ENCODE measurements at places on chromosomes 12 and 14.
A peak's percentile ranks its signal among the peaks of the same experiment; 100 is the strongest.

DNA sequence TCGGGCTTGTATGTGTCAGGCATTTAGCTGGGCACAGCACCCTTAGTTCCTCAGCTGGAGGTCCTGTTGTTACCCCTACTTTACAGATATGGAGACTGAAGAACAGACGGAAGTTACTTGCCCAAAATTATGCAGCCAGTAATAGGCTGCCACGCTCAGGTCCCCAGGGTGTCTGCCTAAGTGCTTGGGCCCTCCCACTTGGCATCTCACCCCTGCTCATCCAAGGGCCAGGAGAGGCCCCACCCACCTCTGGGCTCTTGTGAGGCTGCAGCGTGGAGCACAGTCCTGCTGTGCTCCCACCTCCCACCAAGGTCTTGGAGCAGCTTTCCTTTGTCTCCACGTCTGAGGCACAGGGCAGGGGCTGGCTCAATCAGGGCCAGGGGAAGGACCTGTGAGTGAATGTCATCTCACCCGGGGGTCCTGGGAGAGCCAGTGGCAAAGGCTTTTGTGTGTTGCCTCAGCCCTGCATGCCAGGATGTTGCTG is 64.6 kb downstream of the BEGAIN start:
- DNase-seq: no peak

- no peak for DNase-seq
Observed at GRCh38 chr14:89736881-89737280, 217.6 kb downstream of the EFCAB11 start.

DNA sequence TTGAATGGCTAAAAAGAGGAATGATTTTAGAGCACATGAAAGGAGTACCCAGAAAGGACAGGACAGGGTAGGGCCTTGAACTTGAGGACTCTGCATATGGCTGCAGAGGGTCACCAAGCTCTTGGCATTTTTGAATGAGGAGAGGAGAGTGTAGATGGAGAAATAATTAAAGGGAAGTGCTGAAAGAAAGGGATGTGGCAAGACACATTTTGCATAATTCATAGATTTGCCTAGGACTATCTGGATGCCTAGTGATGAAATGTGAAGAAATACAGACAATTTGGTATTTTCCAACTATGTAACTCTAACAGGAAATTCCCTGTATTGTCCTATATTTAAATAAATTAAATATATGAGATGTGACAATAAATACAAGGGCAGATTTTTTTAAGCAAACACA is 27.5 kb upstream of the MDM1 start:
- no peak for DNase-seq

DNA sequence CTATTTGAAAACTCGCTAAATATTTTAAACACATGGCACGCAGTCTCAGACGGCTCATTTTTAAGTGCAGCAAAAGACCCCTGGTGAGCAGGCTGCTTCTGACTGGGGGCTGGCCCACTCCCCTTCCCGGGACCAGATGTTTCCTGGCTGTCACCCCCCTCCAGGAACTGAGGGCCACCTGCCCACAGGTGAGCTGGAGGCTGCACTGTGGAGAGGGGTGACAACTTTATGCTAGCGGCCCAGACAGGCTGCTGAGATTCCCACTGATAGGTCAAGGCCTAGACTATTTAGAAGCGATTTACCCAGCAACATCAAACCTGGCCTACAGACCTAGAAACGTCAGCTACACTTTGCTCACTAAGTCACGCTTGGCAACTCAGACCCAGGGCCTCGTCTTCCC is 92.1 kb downstream of the BCL11B start:
- no peak for DNase-seq

GRCh38 chr12:104012331-104012730 is 37.7 kb downstream of the GLT8D2 start:
- no peak for DNase-seq

- no peak for DNase-seq
Observed at GRCh38 chr12:83102499-83102898, 415.8 kb downstream of the TMTC2 start.

GRCh38 chr12:55008944-55009585 is 10.7 kb upstream of the NEUROD4 start:
- no peak for DNase-seq

GRCh38 chr12:93702707-93703315 is 25.6 kb downstream of the CRADD start:
- DNase-seq: peak; percentile 23

- DNase-seq: no peak
Observed at GRCh38 chr14:36738269-36738668, 76.6 kb downstream of the PAX9 start.

DNA sequence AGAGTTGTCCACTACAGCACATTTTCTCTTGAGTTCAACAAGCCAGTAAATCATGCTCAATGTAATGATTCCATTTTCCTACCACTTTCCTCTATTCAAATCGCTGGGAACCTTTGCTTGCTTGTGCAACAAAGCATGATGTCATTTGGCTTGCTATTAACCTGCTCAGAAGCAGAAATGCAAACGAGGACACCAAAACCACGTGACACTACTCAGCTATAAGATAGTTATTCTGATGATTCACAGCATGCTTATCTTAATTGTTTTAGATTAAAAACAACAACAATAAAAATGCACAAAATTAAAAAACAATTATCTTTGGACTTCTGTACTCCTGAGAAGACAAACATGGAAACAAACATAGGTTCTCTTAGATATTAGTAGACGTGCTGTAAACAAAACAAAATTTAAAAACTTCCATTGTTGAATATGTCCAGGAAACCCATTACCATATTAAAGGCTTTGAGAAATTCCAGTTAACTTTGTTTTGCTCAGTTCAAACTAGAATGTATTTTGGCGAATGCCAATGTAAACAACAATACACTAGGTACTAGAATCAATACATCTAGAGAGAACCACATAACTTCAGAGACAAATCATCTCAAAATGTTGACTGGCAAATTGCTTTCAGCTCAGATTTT is 77.5 kb upstream of the KRAS start:
- no peak for DNase-seq

GRCh38 chr14:84643446-84643845 is 886.5 kb upstream of the FLRT2 start:
- no peak for DNase-seq

DNA sequence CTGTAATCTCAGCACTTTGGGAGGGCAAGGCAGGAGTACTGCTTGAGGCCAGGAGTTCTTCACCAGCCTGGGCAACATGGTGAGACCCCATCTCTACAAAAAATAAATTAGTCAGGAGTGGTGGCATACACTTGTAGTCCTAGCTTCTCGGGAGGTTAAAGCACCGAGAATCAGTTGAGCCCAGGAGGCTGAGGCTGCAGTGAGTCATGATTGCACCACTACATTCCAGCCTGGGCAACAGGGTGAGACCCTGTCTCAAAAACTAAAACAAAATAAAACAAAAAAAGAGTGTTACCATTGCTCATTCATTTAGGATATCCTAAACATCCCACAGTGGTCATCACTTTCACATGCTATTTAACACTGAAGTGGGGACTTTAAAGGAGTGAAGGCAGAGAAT is 7.8 kb downstream of the NEK9 start:
- no peak for DNase-seq

- DNase-seq: no peak
Observed at GRCh38 chr12:12379831-12380730, 23.2 kb downstream of the BORCS5 start.

DNA sequence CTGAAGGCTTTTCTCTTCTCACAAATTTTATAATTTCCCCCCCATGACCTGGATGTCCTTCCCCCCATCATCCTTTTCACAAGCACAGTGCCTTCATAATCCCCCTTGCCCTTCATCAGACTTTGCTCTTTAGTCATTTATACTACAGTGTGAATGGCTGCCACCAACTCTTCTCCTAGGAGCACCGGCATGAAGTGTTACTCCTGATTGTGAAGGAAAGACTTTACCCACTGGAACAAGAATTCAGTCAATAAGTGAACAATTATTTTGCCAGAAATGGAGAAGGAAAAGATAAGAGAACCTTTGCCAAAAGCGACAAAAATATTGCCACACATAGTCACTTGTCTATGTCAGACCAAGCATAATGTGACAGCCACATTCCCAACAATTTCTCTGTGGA is 5.0 kb downstream of the SERPINA9 start:
- no peak for DNase-seq

GRCh38 chr12:52122540-52122871 is 43.0 kb downstream of the SMIM41 start:
- no peak for DNase-seq

DNA sequence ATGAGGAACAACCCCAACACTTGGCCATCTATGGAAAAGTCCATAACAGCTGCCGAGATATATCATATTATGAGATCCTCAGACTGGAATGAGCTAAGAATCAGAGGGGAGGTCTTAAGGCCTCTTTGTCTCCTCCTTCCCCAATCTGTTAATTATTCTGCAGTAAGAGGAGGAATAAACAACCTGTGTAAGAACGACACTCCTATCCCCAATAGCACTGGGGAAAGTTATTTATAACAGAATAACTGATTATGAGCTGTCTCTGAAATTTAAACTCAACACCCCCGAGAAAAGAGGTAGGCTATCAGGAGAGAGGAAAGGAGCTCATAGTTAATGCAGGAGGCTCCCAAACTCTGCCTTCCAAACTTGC is 68.0 kb downstream of the NIN start:
- DNase-seq: no peak

DNA sequence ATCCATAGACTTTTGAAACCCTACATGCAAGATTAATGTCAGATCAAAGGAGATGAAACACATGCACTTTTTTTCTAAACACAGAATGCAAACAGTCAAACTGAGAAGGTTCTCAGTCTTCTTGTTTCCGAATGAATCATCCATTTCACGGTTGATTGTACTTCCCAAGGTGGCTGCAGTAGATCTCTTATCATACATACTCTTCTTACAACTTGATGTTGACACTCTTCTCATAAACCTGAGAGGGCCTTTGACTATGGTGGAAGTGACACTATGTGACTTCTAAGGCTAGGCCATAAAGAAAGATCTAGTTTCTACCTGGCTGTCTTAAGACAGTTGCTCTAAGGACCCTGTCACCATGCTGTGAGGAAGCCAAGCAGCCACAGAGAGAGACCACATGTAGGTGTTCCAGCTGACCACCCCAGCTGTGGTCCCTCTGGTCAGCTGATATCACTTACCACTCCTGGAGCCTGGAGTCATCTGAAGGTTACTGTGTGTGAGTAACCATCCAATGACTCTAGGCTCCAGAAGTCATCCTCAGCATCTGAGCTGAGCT is 67.2 kb upstream of the HMGA2 start:
- DNase-seq: no peak

GRCh38 chr14:36988568-36988967 is 183.8 kb downstream of the SLC25A21 start:
- no peak for DNase-seq

DNA sequence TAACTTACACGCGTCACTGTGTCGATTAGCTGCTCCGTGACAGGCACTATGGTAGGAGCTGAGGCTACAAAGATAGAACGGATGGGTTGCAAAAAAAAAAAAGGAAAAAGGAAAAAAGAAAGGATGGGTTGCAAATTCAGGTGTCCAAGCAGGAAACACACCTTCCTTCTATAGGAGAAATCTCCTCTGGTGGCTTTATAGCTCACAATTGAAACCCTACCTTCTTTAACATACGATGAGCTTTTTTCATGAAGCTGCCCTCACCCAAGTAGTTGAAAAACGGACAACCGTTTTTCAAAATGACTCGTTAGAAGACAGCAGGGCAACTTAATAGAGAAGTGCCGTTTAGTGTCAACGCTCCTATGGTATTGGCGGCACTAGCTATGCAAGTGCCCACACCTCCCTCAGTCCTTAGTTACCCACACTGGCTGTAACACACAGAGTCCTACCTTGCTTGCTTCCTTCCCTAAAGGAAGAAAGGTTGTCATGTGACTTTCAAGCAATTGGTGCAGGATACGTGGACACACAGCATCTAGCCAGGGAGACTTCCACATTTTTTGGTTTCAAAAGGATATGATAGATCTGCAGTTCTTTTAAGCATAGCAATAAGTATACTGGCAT is 682 bp upstream of the TRIP11 start:
- peak; percentile 2 for DNase-seq

GRCh38 chr12:110750784-110751461 is 8.2 kb upstream of the PPP1CC start:
- no peak for DNase-seq

DNA sequence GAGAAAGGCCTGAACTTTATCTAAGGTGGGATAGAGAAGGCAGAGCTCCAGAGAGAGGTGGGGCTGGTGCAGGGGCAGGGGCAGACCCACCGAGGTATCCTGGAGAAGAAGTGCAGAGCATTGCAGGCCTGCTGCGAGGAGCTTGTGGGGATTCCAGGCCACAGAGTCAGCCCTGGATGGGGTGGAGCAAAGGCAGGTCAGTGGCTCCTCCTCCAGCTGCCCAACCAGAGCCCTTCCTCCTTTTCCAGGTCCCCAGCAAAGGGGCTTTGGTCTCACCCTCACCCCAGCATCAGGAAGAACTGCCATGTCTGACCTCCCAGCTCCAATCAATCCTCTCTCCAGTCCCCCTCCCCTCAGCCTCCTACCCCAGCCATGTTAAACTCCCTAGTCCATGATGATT is 19.8 kb upstream of the ZNF740 start:
- no peak for DNase-seq

DNA sequence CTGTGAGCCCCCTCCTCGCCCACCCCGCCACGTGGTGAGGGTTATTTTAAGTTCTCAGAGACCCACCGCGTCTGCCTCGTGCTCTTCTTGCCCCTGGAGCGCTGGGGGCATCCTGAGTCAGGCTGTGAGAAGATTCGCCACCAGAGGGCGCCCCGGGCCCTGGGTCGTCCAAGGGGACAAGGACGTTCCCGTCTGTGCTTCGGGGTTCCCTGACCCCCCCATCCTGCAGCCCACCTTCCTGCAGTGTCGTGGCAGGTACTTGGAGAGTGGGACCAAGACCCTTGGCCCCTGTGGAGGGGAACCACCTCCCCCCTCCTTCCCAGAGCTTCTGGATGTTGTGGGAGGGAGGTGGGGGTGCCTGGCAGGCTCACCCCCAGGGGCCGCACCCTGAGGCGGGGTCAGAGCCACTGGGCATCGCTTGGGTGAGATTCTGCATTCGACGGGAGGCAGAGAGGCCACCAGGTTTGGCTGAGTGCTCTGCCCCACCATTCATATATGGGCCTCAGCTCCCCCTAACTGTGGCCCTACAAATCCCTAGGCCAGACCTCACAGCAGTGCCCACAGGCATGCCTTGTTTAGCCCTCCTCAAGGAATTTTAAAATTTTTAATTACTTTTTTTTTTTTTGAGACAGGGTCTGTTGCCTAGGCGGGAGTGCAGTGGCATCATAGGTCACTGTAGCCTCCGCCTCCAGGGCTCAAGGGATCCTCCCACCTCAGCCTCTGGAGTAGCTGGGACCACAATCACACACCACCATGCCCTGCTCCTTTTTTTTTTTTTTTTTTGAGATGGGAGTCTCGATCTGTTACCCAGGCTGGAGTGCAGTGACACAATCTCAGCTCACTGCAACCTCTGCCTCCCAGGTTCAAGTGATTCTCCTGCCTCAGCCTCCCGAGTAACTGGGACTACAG is 17.0 kb downstream of the RHOF start:
- peak; percentile 86 for DNase-seq

Data from thyroid gland (tissue), 4 donors.